B cell (primary cell): ENCODE measurements at places on chromosomes 3 and 15. TPM values are rescaled to one million over a fixed set of nuclear protein-coding genes. Genes with fewer than 3 reads are reported as not detected.

GPR62 gene
- not detected in 2 replicates for total RNA-seq

EFL1 gene
- total RNA-seq = 25.8 and 27.8 TPM in 2 replicates

HRH1 gene
- total RNA-seq = not detected in 2 replicates

CPLX3 gene
- total RNA-seq = 0.17 TPM in 1 of 2 replicates, not detected in the other

LRRC3B gene
- total RNA-seq = not detected in 2 replicates

PP2D1 gene
- not detected in 2 replicates for total RNA-seq

SCAP gene
- total RNA-seq = 100.0 and 113 TPM in 2 replicates

CEP70 gene
- 9.6 and 11.6 TPM in 2 replicates for total RNA-seq

HHATL gene
- total RNA-seq = not detected in 2 replicates

DNA sequence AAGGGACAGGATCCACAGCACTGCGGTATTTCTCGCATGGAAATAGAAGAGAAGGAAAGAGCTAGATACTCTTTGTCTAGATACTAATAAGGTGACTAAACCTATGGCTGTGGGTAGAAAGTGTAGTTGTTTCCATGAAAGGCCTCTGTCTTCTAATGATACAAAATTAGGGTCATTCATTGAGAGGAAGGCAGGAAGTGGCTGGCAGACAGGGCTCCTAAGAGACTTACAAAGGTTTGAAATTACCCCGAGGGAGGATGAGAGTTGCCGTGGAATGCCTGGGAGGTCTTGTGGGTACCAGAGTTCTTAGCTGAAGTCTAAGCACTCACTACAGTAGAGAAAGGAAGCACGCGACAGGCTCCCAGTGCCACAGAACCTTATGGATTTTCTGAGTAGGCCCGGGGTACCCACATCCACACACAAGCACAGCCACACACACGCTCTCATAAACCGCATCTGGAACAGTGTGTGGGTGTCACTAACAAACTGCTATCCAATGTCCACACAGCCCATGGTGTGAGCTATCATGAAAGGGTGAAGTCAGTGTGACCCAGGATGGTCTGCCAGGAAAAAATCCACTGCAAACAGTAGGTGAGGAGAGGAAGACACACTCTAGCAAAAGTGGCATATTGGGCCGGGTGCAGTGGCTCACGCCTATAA lies 221.4 kb downstream of the FAM43A start:
- H3K4me3 ChIP-seq = no peak overlapping the region
- no peak for DNase-seq

- no peaks in the 10 kb centered on the region for H3K4me1 ChIP-seq
- no peak overlapping the region for H3K27ac ChIP-seq
- no peaks in the 10 kb centered on the region for H3K36me3 ChIP-seq
- H3K4me3 ChIP-seq = no peak overlapping the region
- no peak for DNase-seq
These were observed 27.9 kb upstream of the RTP1 start for GRCh38 chr3:187169231-187169960.

DNA sequence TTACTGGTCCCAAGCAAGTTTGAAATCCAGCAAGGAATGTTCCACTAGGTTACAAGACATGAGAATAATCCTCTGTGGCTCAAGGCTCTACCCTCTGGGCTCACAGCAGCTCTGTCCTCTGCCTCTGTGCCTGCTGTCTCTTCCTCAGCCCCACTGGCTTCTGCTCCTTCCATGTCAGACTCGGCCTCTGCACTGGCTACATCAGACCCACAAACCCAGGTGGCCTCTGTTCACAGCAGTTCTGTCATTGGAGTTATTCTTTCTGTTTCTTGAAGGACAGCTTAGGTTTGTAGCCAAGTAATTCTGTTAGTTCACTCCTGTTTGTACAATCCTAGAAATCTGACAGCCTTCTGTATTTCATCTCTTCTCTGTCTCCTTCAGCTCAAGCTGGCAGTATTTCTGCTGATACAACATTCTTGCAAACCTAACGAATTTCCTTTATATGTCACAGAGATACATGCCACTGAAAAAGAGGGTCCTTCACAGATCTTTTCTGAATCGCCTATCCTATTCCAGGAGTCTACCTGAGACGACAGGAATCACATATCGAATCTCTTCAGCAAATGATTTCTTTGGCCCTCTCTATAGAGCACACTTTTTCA lies 227.8 kb upstream of the PLSCR5 start:
- H3K27me3 ChIP-seq = no peaks in the 10 kb centered on the region
- no peak overlapping the region for H3K27ac ChIP-seq
- no peaks in the 10 kb centered on the region for H3K36me3 ChIP-seq
- no peak overlapping the region for H3K4me3 ChIP-seq
- H3K4me1 ChIP-seq = no peaks in the 10 kb centered on the region
- DNase-seq = no peak

GRCh38 chr3:32424581-32425250 lies 33.1 kb downstream of the CMTM7 start:
- H3K4me1 ChIP-seq = peaks cover 79% of the 10 kb centered on the region
- peak overlapping the region; percentile 86 for H3K27ac ChIP-seq
- H3K27me3 ChIP-seq = no peaks in the 10 kb centered on the region
- H3K36me3 ChIP-seq = no peaks in the 10 kb centered on the region

DNA sequence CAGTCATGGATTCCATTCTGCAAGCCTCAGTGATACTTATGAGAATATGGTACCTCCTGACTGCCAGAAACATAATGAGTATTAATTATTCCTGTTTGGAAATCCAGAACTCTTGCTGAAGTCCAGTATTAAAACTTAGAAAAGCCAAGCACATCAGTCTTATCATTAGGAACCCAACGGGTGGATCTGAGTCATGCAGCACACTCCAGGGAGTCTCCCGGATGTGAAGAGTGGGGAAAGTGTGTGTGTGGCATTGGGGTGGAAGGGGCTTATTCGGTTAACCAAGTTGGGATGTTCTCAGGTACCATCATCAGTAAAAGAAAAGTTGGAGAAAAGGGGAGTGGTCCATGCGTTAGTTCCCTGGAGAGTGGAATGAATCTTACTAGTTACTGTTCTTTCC lies 181.1 kb downstream of the PLCL2 start:
- H3K27me3 ChIP-seq = no peaks in the 10 kb centered on the region
- no peak overlapping the region for H3K27ac ChIP-seq
- no peak for DNase-seq

DNA sequence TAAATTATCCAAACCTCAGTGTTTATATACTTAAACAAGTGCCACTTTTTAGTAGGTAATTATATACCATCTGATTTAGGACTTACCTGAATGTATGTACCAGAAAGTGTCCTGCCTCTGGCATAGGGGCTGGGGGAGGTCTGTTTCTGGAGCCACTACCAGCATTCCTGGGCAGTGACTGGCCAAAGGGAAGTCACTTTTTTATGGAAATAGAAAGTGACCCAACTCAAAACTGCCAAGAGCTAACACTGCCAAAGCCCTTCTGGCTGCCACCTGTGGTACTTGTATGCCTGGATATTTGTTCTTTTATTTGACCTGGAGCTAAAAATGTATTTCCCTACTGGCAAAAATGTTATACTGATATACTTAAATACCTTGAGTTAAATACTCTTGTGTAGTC lies 42.7 kb downstream of the ESYT3 start:
- no peak overlapping the region for H3K4me3 ChIP-seq
- H3K36me3 ChIP-seq = no peaks in the 10 kb centered on the region
- DNase-seq = no peak
- peaks cover 4% of the 10 kb centered on the region for H3K27me3 ChIP-seq
- no peaks in the 10 kb centered on the region for H3K4me1 ChIP-seq

GRCh38 chr3:150761831-150762661 lies 923 bp downstream of the SIAH2 start:
- peak overlapping the region; percentile 74 for H3K4me3 ChIP-seq
- H3K4me1 ChIP-seq = peaks cover 53% of the 10 kb centered on the region
- peak overlapping the region; percentile 95 for H3K27ac ChIP-seq
- H3K27me3 ChIP-seq = no peaks in the 10 kb centered on the region
- no peak for DNase-seq
- H3K36me3 ChIP-seq = peaks cover 8% of the 10 kb centered on the region

DNA sequence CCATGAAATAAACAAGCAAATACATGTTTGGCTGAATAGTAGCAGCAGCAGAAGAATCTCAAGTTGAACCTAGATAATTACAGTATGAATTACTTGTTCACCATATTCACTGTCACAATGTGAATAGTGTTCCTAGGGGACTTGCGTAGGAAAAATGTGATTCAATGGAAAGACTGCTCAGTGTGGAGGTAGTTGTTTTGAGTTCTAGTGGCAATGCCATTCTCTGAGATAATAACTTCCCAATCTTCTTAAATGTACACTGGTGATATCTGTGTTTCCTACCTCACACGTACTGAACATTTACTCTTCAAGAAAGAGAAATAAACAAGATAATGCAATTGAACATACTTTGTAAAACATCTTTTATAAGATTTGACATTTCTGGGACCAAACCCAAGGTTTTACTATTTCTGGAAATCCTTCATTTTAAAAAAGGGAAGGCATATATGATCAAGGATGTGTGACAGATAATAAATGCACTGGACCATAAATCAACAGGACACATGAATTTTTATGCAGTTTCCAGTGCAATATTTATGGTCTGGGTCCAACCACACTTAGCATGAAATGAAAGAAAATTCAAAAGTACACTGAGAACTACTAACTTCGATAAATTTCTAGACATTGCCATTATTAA lies 598.3 kb upstream of the ZNF385D start:
- no peaks in the 10 kb centered on the region for H3K36me3 ChIP-seq
- no peaks in the 10 kb centered on the region for H3K4me1 ChIP-seq
- H3K4me3 ChIP-seq = no peak overlapping the region

DNA sequence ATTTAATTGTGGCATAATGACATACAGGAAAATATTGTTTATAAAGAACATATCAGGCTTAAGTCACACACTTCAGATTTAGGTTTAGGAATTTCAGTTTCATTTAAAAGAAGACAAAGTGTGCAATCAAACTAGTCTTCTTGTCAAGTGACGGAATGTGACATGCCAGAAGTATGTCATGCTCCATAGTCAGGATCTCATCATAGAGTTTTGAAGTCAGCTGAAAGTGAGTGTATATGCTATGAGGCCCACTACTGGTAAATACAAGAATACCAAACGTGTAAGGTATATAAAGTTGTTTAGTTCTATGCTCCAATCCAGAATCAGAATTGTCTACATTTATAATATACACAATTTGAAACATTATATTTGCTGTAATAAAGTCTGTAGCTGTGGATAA lies 988.4 kb downstream of the TBL1XR1 start:
- no peak overlapping the region for H3K27ac ChIP-seq
- H3K27me3 ChIP-seq = no peaks in the 10 kb centered on the region
- no peak for DNase-seq
- no peaks in the 10 kb centered on the region for H3K36me3 ChIP-seq
- no peaks in the 10 kb centered on the region for H3K4me1 ChIP-seq

- H3K36me3 ChIP-seq = no peaks in the 10 kb centered on the region
- no peak overlapping the region for H3K4me3 ChIP-seq
- no peak overlapping the region for H3K27ac ChIP-seq
- peak; percentile 3 for DNase-seq
- H3K4me1 ChIP-seq = peaks cover 6% of the 10 kb centered on the region
- peaks cover 37% of the 10 kb centered on the region for H3K27me3 ChIP-seq
These were observed 317.3 kb downstream of the FGF12 start for GRCh38 chr3:192409838-192410683.

- peaks cover 2% of the 10 kb centered on the region for H3K36me3 ChIP-seq
- no peak overlapping the region for H3K4me3 ChIP-seq
- H3K27ac ChIP-seq = no peak overlapping the region
- H3K4me1 ChIP-seq = peaks cover 8% of the 10 kb centered on the region
- peak; percentile 24 for DNase-seq
These were observed 61.3 kb downstream of the RIOX2 start for GRCh38 chr3:97910931-97911351.

DNA sequence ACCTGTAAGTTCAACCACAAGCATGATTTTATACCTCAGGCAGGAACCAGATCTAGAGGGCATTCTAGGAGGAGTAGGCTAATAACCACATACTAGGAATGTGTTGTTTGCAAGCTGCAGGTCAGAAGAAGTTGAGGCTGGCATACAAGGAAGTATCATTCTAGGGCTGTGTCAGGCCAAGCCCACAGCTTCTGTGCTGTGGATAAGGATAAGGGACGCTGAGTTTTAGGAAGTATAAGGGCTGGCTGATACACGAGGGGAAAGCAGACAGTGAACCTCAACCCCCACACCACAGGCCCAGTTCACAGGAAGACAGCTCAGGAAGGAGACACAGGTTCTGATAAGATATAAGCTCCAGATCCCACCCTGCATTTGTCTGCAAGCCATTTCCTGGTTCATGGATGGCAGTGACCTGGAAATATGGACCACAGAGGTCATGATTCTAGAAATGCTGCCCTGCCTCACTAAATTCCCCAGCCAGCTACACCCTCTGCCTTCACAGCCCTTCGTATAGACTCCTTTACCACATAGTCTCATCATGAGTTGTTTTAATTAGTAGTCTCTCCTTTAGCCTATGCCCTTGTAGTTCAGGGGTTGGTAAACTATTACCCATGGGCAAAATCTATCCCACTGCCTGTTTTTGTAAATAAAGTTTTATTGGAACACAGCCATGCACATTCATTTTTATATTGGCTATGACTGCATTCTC lies 260.7 kb downstream of the OPA1 start:
- no peak for DNase-seq
- H3K27ac ChIP-seq = no peak overlapping the region
- no peak overlapping the region for H3K4me3 ChIP-seq
- H3K4me1 ChIP-seq = no peaks in the 10 kb centered on the region
- no peaks in the 10 kb centered on the region for H3K36me3 ChIP-seq
